Hematopoietic multipotent progenitor cell treated with erythropoietin and hydrocortisone succinate and interleukin-3 and kit ligand, for 6 days (in vitro differentiated cells): ENCODE measurements at places on chromosomes 16 and 17.
A peak's percentile ranks its signal among the peaks of the same experiment; 100 is the strongest.

DNA sequence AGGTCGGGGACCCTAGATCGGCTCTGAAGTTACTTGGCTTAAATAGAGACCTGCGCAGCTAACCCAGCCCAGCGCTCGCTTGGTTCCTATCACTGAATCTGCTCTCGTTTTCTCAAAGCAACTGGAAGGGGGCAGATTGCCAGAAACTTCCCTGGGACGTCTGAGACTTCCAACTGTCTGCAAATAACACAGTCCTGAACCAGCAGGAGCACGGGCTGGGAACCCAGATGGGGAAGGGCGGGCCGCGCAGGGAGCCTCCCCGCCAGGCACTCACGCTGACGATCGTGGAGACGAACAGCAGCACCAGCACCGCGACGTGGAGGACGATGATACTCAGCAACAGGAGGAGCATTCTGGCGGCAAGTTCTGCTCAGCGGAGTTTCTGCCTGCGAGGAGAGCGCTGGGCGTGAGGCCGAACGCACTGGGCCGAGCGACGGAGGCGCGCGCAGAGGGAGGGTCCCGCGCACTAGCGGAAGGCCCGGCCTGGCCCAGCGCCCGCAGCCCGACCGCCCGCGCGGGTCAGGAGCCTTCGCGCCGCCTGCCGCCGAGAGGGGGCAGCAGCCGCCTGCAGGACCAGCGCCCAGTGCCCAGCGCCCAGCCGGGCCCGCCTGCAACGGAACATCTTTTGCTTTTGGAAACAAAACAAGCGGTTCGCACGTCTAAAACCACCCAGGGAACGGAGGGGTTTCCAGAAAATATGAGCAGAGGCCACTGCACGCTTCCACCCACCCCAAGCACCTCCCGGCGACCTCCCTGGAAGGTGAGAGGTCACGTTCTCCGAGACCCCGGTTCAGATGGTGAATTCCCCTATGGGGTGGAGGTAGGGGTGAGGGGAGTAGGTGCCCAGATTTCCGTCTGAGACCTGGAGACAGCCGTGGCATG lies 4.5 kb downstream of the PMP22 start:
- peak; percentile 88 for DNase-seq

DNA sequence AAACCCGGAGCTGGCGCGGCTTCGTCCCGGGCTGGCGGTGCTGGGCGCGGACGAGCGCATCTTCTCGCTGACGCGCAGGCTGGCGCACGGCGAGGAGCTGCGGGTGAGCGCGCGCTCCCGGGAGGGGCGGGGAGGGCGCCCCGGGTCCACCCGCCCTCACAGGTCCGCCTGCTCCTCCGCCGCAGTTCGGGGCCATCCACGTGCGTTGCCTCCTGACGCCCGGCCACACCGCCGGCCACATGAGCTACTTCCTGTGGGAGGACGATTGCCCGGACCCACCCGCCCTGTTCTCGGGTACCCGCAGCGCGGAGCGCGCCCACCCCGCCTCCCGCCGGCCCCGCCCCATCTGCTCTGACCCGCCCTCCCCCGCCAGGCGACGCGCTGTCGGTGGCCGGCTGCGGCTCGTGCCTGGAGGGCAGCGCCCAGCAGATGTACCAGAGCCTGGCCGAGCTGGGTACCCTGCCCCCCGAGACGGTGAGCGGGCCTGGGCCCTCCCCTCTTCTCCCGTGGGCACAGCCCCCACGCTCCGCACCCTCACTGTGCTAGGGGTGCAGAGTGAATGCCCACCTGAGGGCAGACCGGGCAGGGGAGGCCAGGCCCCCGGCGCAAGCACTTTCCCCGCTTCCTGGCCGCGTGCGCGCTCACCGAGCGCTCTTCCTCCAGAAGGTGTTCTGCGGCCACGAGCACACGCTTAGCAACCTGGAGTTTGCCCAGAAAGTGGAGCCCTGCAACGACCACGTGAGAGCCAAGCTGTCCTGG lies 1.4 kb downstream of the HAGHL start:
- DNase-seq: peak; percentile 87

GRCh38 chr17:72530454-72530853 lies 409.6 kb downstream of the SOX9 start:
- no peak for DNase-seq

- peak; percentile 62 for DNase-seq
Observed at GRCh38 chr17:19386051-19386929, 700 bp downstream of the MFAP4 start.

DNA sequence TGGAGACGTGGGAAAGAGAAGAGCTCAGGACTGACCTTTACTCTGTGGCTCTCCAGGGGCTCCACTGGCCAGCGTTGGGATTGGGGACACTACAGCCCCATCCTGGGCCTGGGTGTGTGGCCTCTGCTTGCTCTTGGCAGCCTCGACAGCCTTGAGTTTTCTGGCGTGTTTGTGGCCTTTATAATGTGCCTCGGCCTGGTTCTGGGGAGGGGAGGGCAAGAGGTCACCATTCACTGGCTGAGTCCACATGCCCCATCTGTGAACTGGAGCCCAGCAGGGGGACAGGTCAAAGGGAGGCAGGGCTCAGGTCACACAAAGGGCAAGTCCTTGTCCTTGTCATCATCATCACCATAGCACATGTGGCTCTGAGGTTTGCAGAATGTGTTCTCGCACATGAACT lies 11.7 kb downstream of the NKIRAS2 start:
- DNase-seq: no peak

DNA sequence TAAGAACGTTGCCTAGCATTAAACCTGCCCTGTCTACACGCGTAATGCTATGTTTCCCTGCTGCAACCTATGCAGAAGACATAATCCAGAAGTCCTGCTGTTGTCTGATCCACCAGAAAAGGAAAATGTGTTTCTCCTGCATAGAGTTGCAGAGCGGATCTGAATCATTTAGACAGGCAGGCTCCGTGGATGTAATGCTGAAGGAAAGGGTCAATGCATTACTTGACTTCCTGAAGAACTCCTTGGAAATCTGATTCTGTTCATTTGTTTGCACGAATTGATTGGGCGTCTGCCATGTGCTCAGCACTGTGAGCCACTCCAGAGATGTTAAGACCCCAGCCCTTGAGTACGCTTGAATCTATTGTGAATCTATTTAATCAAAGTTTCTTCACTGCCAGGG lies 83.4 kb downstream of the FOXL1 start:
- DNase-seq: no peak

DNA sequence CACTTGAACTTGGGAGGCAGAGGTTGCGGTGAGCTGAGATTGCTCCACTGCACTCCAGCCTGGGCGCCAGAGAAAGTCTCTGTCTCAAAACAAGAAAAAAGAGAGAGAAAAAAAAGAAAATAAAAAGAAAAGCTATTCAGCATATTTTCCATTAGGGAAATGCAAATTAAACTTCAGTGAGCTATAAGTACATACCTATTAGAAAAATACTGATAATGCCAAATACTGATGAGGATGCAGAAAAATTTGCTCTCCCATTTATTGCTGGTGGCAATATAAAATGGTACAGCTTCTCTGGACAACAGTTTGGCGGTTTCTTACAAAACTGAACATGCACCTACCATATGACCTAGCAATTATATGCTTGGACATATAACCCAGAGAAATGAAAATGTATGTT lies 9.8 kb downstream of the KRT10 start:
- DNase-seq: no peak

GRCh38 chr16:9134306-9134705 lies 42.9 kb downstream of the HAPSTR1 start:
- DNase-seq: no peak
